Hematopoietic multipotent progenitor cell (in vitro differentiated cells): ENCODE measurements at places on chromosomes 7 and 10. TPM values are rescaled to one million over a fixed set of nuclear protein-coding genes. Genes with fewer than 3 reads are reported as not detected.
A peak's percentile ranks its signal among the peaks of the same experiment; 100 is the strongest.

DNA sequence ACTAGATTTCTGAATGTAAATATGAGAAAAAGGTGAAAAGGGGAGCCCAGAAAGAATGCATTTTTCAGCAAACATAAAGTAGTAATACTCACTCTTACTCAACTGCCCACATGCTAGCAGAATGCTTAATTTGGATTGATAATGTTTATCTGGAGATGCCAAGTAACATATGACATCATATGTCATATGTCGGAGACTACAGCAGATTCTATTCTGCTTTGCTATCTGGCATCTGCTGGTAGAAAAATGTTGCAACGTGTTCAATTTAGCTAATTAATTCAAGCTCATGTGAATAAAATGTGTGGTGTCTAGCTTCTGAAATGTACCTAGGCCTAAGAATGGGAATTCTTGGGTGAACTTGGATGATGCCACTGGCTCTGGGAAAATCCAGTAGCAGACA is 4.5 kb downstream of the BBIP1 start:
- DNase-seq = no peak

DNA sequence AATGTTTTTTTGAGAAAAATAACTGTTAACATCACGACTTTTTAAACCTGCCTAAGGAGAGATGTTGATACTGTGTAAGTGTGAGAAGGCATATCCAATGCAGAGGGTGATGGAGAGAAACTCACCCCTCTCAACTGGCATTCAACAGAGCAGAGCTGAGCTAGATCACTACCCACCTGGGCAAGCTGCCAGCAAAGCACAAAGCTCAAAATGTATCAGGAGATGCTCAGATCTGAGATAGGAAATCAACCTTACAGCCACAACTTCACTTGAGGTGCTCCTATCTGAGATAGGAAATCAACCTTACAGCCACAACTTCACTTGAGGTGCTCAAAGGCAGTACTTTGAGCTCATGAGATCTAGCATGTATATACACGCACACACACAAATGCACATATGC is 151.5 kb upstream of the PDE1C start:
- no peak for DNase-seq

DNA sequence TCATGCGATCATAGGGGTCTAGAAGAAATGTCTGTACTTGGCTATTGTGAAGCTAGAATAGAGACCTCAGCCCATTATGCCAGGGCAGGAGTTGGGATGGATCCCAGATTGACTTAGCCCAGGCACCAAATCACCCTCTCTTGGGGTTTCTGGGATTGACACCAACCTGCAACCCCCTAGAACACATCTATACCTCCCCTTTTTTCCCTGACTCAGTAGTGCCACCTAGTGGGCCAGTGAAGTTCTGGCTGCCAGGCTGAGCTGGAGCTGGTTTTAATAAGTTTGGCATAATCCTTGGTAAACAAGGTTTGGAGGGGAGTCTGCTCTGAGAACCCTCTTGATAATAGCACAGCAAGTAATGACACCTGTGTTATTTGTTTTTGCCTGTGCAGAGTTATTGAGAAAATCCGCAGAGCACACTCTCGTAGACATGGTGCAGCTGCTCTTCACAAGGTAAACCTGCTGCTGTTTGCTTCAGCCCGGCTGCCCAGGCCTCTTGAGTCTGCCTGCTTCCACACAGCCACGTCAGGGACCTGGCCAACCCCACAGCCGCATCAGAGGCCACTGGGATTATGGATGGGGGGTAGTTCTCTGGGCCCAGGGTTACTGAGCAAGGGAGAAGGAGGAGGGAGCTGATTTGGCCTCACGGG is 43.3 kb upstream of the NFKB2 start:
- DNase-seq = peak; percentile 53

DNA sequence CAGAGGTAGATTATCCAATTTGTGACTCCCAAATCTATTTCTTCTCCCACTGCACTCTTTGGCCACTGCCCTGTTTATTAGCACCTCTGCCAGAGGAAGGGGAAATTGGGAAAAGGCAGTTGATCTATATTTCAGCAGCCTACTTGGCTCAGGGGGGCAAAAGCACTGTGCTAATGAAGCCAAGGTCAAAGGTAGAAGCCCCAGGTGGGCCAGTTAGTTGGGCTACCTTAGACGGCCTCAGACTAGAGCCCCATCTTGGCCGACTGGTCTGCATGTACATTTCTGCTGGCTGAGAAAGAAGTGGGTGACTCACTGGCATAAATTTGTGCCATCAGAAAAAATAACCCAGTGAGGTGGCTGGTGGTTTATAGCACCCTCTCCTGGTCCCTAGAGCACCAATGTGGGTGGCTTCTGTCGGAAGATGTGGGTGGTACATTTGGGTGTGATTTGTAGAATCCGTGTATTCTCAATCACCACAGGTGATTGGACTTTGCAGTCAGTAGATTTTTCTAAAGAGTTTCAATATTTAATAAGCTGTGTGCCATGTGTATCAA is 293.3 kb upstream of the MKI67 start:
- DNase-seq = no peak

GRCh38 chr7:101633511-101633910 is 4.4 kb upstream of the MYL10 start:
- DNase-seq = no peak

GRCh38 chr7:139095194-139095659 is 14.3 kb downstream of the ZC3HAV1 start:
- peak; percentile 88 for DNase-seq

DNA sequence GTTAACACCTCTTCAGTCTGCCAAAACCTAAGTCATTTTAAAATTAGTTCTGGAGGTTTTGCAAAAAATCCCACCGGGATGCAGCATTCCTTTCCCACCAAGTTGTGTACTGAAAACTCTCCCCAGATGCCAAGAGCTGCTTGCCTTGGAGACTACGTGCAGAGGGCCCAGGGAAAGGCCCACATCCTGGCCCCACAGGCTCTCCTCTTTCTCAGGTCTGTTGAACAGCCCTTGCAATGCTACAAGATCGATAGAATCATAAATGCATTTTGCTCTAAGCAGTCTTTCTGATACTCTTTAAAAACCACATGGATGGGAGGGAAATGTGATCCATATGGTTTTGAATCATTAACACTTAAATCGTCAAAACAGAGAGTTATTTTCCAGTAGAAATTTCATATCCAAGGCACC is 126.7 kb upstream of the ZMIZ1 start:
- no peak for DNase-seq

GRCh38 chr7:156019776-156020565 is 207.7 kb upstream of the SHH start:
- DNase-seq = no peak

- no peak for DNase-seq
Measured at GRCh38 chr7:45343746-45344145, 186.2 kb downstream of the RAMP3 start.

- no peak for DNase-seq
Measured at GRCh38 chr7:147276783-147277370, 1160.3 kb downstream of the CNTNAP2 start.

DNA sequence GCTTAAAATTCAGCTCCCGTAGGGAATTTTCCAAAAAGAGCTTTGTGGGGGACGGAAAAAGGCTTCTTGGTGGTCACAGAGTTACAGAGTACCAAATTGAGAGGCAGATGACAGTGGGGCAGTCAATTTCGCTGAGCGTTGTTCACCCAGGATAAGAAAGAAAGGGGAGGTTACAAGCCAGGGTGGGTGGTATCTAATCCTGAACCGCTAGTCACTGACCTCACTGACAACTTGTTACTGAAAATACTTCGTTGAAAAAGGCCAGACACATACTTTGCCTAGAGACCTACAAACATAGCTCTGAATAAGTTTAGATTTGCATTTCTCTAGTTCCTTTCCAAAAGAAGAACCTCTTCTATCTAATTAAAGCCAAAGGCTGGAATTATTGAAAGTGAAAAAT is at the start of gene CTNNA3:
Gene CTNNA3, minus strand, starts transcription at position 167 of the 400 bp plus-strand sequence.
- DNase-seq = no peak

- peak; percentile 74 for DNase-seq
Measured at GRCh38 chr10:120641695-120642094, 184.7 kb downstream of the PLPP4 start.

DNA sequence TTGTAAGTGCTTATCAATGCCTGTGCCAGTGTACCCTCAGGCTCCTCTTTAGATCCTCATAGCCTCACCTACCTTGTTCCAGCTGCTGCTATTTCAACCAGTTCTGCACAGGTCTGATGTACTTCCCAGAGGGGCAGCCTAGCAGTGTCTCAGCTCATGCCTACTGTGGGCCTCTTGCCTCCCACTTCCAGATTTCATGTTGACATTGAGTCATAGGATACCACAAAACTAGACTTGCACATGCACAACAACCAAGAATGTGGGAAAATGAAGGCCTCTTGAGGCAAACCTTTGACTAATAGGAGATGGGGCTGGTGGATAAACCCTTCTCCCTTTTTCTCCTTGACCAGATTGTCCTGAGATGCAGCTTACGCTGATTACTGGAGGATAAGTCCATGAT is 31.0 kb downstream of the PON3 start:
- DNase-seq = no peak

DNA sequence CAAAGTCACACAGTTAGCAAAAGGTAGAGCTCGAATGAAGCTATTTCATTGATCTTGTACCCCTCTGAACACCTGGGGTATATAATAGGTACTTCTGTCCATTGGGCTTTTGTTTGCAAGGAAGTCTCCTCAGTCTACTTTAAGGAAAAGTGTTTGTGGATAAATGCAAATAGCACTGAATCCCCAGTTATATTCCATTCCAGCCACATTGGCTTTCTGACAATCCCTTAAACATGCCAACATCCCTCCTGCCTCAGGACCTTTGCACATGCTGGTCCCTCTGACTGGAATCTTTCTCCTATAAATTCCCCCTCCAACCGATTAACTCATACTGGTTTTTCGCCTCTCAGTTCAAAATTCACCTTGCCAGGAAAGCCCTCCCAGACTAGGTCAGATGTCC is 17.1 kb downstream of the DUSP5 start:
- no peak for DNase-seq

GRCh38 chr10:90327611-90328010 is 530.2 kb downstream of the HTR7 start:
- no peak for DNase-seq

The MMD2 gene
- total RNA-seq = not detected

GRCh38 chr10:12999849-13000248 is 1.7 kb downstream of the CCDC3 start:
- DNase-seq = no peak

GRCh38 chr7:43248961-43249822 is 136.7 kb downstream of the HECW1 start:
- DNase-seq = no peak

GRCh38 chr10:129683519-129683918 is 216.5 kb downstream of the MGMT start:
- DNase-seq = no peak

DNA sequence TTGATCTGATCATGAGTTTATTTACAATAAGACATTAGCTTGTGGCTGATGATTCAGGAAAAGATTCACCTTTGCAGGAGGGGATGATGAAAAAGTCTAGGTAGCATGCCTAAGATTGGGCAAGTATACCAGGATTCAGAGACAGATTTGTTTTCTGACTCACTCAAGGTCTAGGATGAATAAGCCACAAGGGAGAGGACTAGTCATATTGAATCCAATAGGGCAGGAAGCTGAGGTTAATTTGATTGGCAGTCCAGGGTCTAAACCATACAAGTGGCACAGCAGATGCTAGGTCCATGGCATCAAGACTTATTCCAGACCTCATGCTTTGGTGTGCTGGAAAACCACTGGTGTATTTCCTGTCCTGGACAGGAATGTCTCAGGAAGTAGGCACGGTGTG is 1133.4 kb downstream of the XPNPEP1 start:
- DNase-seq = no peak

The PNLIPRP3 gene
- not detected for total RNA-seq

The H2BK1 gene
- not detected for total RNA-seq

The AKR1C2 gene
- 1.3 TPM for total RNA-seq

GRCh38 chr7:113722006-113722405 is 196.8 kb downstream of the PPP1R3A start:
- no peak for DNase-seq

DNA sequence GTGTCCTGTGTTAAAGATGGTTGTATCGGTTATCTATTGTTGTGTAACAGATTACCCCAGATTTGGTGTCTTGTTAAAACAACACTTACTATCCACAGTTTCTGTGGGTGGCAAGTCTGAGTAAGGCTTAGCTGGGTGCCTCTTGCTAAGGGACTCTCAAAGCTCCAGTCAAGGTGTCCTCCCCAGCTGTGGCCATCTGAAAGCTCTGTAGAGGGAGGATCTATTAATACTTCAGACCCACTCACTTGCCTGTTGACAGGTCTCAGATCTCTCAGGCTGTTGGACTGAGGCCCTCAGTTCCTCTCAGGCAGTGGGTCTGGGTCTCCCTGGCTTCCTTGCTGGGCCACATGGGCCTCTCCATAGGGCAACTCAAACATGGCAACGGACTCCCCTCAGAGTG is 19.6 kb downstream of the ARID5B start:
- DNase-seq = no peak

The OR2A42 gene
- under 0.01 TPM for total RNA-seq

GRCh38 chr10:66239062-66239461 is 686.8 kb upstream of the LRRTM3 start:
- no peak for DNase-seq

The TFR2 gene
- 51.7 TPM for total RNA-seq

DNA sequence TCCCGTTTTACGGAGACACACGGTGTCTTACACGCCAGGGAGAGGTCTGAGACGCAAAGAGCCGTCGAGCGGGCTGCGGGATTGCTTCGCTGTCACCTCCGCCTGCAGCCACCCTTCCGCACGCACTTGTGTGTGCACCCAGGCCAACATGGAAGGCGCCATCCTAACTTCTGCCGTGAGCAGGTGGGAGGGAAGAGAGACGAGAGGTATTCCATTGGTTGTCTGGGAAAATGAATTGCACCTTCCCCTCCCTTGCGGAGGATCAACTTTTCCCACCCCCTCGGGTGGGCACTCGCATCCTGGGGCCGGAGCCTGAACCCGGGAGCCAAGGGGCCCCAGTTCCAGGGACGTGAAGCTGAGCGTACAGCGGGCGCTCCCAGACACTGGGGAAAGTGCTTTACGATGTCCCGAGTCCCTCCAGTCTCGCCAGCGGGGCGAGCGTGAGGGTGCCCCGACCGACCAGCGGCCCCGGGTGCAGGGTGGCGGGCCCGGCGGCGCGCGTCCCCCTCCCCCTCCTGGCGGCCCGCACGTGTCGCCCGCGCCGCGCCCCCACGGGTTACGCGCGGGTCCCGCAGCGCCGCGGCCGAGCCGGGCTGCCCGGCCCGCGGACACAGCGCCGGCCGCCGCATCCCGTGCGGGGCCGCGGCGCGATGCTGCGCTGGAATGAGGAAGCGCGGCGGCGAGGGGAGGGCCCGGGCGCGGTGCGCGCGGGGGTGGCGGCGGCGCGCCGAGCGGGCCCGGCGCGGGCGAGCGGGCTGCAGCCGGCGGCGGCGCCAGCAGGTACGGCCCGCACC is 984 bp upstream of the IKZF1 start:
- peak; percentile 63 for DNase-seq
